ENCODE measurements at places on chromosomes 2 and 18. TPM values are rescaled to one million over a fixed set of nuclear protein-coding genes. Genes with fewer than 3 reads are reported as not detected.

The RAB6C gene
- total RNA-seq = not detected

The GPR17 gene
- not detected for total RNA-seq

The ECEL1 gene
- total RNA-seq = not detected

The FBXO36 gene
- 1.0 TPM for total RNA-seq

The ASPRV1 gene
- total RNA-seq = 0.34 TPM

The DSC2 gene
- total RNA-seq = 0.17 TPM

The ZNF385B gene
- total RNA-seq = not detected

The CCDC148 gene
- total RNA-seq = 0.51 TPM

The CHAC2 gene
- 14.1 TPM for total RNA-seq

The MYO7B gene
- total RNA-seq = not detected

The UGT1A3 gene
- not detected for total RNA-seq

The TLX2 gene
- total RNA-seq = not detected

The HNMT gene
- total RNA-seq = 1.4 TPM

The SLC5A7 gene
- total RNA-seq = not detected

The DNAH7 gene
- 0.09 TPM for total RNA-seq

The CHRNA1 gene
- total RNA-seq = 0.51 TPM

The PROKR1 gene
- not detected for total RNA-seq

The WDR54 gene
- total RNA-seq = 23.3 TPM

The LOXHD1 gene
- 0.05 TPM for total RNA-seq

The RASGRP3 gene
- 202 TPM for total RNA-seq

The RAB17 gene
- total RNA-seq = 4.9 TPM

The POTEJ gene
- 0.47 TPM for total RNA-seq

The SP9 gene
- not detected for total RNA-seq

The UGT1A5 gene
- total RNA-seq = not detected

All from dermis blood vessel endothelial cell (primary cell).